ENCODE measurements at places on chromosomes 7 and 10.

DNA sequence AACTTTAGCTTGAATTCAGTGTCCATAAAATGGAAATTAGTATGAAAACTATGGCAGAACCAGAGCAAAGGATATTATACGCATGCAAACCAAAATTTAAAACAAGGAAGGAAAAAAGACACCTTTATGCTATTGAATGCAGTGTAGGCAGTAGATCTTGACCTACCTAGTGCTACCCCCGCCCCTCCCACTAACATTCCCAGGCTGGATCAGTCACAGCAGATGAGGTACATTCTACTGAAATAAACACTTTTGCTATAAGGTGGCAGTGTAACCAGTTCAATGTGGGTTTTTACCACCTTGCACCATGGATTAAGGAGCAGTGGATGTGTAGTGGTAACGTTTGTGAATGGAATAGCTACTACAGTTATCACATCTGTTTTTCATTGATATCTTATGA, 27.9 kb downstream of the SRI start:
- no peak for DNase-seq
- no peaks in the 10 kb centered on the region for H3K36me3 ChIP-seq

DNA sequence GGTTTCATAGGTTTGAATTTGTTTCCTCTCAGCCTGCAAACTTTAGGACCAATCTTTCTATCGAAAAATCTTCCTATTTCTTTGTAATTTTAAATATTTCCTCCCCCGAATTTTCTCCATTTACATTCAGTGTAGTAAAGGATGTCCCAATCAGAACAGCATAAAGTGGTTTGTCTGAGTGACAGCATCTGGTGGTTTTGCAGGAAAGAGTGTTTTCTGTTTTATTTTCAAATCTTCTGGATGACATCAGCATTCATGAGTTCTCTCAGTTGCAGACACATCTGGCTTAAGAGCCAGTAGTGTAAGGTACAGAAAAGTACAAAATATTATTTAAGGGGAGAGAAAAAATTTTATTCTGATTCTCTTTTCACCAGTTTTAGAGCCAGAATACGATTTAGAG, 634.8 kb downstream of the PHTF2 start:
- peaks cover 3% of the 10 kb centered on the region for H3K27me3 ChIP-seq
- no peak overlapping the region for H3K27ac ChIP-seq
- no peaks in the 10 kb centered on the region for H3K36me3 ChIP-seq
- DNase-seq, result no peak
- no peak overlapping the region for H3K4me3 ChIP-seq
- H3K4me1 ChIP-seq, result no peaks in the 10 kb centered on the region

DNA sequence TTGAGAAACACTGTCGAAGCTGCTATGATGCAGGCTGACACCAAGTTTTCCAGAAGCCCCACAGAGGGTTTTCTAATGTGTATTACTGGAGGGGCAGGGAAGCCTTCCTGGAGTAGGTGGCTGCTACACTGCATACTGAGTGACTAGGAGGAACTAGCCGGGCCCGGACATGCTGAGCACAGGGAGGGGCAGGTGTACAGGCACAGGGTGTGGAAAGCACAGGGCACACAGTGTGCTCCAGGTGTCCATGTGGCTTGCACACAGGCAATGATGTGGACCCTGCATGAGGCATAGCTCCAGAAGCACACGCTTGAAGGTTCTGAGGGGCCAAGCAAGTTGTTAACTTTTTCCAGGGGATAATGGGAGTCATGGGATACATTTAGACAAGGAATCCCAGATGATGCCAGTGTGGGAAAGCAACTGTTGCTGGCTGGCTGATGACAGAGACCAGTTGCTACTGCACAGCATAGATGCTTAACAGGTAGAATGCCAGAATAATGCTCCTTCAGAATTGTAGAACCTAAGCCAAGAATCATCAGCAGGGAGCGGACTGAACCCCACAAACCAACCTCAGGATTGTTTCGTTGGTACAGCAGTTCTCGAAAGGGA, 14.6 kb downstream of the DHX32 start:
- no peak overlapping the region for H3K4me3 ChIP-seq
- H3K4me1 ChIP-seq, result no peaks in the 10 kb centered on the region
- peaks cover 13% of the 10 kb centered on the region for H3K36me3 ChIP-seq

GRCh38 chr10:122341141-122341810, 33.2 kb upstream of the PLEKHA1 start:
- H3K4me1 ChIP-seq, result peaks cover 4% of the 10 kb centered on the region
- H3K4me3 ChIP-seq, result no peak overlapping the region
- DNase-seq, result no peak
- peaks cover under 1% of the 10 kb centered on the region for H3K36me3 ChIP-seq
- peak overlapping the region; percentile 21 for H3K27ac ChIP-seq
- H3K27me3 ChIP-seq, result peaks cover 4% of the 10 kb centered on the region

DNA sequence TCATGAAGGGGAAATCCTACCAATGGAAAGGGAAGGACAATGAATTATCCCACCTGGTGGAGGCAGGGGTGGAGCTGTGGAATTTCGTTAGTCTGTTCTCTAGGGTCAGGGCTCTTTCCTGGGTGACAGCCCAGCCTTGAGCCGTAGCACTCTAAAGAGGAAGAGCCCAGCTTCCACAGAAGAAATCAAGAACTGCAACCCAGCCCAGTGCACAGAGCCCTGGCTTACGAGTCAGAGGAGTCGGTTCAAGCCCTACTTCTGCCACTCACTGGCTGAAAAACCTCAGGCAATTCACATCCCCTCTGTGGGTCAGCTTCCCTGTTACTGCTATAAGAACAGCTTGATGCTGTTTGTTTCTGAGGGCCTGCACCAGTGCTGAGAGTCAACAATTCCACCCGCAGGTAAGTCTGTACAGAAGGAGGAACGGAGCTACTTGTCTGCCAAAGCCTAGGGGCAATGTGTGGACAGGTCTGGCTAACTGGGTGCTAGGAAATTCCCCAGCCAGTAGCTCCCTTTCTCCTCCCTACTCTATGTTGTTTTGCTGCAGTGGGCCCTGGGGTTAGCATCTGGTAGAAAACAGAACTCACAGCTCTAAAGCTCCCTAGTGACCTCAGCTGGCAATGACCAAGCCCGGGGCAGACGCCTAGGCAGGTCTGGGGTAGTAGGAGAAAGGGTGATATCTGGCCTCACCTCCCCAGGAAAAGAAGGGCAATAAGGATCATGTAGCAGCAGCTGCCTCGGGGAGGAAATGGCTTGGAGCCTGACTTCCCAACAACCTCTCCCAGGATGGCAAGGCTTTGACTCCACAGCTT, 3.3 kb downstream of the AVPI1 start:
- H3K27ac ChIP-seq, result no peak overlapping the region
- no peak for DNase-seq
- H3K27me3 ChIP-seq, result peaks cover 6% of the 10 kb centered on the region
- no peaks in the 10 kb centered on the region for H3K36me3 ChIP-seq
- H3K4me1 ChIP-seq, result peaks cover 19% of the 10 kb centered on the region
- H3K4me3 ChIP-seq, result no peak overlapping the region

DNA sequence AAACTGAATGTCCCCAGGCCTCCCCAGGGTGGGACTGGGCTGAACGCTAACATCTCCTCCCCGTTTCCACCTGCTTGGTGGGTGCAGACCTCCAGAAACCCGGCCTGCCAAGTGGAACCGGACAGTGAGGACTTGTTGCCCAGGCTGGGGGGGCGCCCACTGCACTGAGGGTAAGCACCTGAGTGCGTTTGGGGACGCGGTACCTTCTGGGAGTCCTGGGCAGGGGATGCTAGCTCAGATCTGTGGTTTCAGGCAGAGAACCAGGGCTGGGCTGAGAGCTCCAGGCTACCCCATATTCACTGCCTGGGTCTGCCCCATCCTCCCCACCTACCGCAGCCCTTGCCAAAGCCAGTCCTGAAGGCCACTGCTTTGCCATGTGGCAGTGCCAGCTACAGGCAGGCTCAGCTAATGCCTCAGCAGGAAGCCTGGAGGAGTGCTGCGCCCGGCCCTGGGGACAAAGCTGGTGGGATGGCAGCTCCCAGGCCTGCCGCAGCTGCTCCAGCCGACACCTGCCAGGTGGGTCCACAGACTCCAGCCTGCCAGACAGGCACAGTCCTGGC, 3.5 kb upstream of the ZNF467 start:
- no peak overlapping the region for H3K4me3 ChIP-seq
- no peak for DNase-seq
- peaks cover 26% of the 10 kb centered on the region for H3K4me1 ChIP-seq
- peak overlapping the region; percentile 84 for H3K27ac ChIP-seq
- H3K27me3 ChIP-seq, result peaks cover 13% of the 10 kb centered on the region
